ENCODE measurements at places on chromosomes 4 and X.

GRCh38 chrX:65933085-65933589 is 106.7 kb downstream of the VSIG4 start:
- peak; percentile 28 for ATAC-seq

GRCh38 chr4:15495621-15496020 is 25.9 kb downstream of the CC2D2A start:
- no peak for ATAC-seq

DNA sequence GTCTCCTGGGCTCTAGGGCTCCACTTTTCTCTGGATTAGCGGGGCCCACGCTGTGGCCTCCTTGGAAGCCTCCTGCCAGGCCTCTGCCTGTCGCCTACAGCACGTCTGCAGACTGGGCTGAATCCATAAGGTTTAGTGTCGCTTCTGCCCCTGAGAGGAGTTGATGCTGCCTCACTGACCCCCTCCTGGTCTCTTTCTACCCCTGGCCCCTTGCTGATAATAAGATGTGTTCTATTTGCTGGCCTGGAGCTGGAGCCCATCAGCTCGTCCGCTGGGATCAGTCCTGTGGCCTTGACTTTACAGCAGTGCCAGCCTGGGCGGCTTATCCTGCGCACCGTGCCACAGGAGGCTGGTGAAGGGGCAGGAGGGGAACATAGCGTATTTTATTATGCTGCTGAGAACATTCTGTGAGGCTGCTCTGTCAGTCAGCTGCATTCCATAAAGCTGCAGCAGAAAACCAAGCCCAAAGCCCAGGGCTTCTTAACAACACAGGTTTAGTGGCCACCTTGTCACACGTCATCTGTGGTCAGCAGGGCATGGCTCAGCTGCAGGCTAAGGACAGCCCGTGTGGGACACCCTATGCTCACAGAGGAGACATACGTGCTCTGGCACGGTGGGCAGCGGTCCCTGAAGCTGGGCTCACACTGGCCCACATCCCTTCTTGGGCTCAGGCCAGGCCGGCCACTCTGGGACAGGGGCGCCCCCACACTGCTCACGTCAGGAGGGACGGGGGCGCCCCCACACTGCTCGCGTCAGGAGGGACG is 29.3 kb upstream of the HGFAC start:
- ATAC-seq, result no peak

GRCh38 chr4:78059524-78059889 is 2.4 kb downstream of the FRAS1 start:
- ATAC-seq, result no peak

All from activated T-helper 17 cell treated with anti-CD3 and anti-CD28 coated beads, Interleukin-2, amount 50 U/mL, for 72 hours (primary cell).